ENCODE measurements at places on chromosomes 7 and 10. TPM values are rescaled to one million over a fixed set of nuclear protein-coding genes. Genes with fewer than 3 reads are reported as not detected.
A peak's percentile ranks its signal among the peaks of the same experiment; 100 is the strongest.

The TASOR2 gene
- total RNA-seq = 35.1 TPM

- DNase-seq = peak; percentile 25
Observed at GRCh38 chr10:120508393-120508792, 51.4 kb downstream of the PLPP4 start.

The TDRD1 gene
- 0.40 TPM for total RNA-seq

The RET gene
- 0.28 TPM for total RNA-seq

DNA sequence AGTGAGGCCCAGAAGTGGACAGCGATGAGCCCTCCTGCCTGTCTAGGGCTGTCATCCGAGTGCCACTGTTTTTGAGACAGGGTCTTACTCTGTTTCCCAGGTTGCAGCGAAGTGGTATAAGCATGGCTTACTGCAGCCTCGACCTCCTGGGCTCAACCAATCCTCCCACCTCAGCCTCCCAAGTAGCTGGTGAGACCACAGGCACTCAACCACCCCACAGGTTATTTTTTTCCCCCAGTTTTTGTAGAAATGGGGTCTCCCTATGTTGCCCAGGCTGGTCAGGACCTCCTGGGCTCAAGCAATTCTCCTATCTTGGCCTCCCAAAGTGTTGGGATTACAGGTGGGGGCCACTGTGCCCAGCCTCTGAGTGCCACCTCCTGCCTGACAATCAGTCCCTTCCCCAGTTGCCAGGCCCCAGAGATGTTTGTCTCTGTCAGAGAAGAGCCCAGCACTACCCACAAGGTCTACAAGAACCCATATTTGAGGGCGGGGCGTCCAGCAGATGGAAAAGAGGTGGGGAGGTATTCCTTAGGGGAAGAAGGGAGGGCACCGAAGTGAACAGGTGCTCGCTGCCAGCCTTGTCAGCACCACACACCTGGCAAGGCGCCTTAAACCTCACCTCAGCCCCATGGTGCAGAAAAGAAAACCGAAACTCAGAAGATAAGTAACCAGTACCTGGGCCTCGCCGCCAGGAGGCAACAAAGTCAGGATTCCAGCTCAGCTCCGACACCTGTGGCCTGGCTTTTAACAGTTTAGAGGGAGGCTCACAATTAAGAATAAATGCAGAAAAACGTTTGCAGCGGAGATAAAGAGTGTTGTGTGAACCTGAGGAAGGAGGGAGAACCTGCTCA lies 77.4 kb upstream of the ANLN start:
- DNase-seq = peak; percentile 49

GRCh38 chr7:141340991-141341390 lies 210.2 kb upstream of the AGK start:
- DNase-seq = no peak

- DNase-seq = no peak
Observed at GRCh38 chr10:132816718-132817117, 30.8 kb upstream of the NKX6-2 start.

DNA sequence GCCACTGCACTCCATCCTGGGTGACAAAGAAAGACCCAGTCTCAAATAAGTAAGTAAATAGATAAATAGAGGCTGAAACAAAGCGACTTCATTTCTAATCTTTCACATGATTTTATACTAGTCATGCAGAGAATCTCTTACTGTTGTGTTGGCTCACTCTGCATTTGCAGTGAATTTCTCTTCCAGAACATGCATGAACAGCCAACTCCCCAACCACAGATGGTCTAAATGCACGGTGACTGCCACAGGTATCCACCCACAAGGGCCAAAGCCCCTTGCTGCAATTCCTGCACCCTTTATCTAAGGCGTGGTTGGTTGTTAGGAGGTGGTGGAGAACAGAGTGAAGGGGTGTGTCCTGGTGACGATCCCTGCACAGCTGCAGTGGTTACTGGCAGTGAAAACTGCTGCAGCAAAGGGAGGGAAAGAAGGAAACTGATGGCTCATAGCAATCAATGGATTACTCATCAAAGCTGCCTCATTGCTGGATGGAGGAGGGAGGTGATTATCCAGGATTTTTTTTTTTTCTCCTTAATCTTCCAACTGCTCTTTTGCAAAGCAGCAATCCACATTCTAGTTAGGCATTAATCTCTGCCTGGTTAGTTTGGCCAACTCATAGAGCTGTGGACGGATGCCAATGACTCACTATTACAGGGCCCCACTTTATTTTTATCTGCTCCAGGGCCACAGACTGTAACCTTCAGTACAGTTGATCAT lies 50.6 kb downstream of the PRTFDC1 start:
- no peak for DNase-seq

GRCh38 chr10:111323389-111323966 lies 246.6 kb downstream of the ADRA2A start:
- DNase-seq = no peak

The TEX36 gene
- not detected for total RNA-seq

DNA sequence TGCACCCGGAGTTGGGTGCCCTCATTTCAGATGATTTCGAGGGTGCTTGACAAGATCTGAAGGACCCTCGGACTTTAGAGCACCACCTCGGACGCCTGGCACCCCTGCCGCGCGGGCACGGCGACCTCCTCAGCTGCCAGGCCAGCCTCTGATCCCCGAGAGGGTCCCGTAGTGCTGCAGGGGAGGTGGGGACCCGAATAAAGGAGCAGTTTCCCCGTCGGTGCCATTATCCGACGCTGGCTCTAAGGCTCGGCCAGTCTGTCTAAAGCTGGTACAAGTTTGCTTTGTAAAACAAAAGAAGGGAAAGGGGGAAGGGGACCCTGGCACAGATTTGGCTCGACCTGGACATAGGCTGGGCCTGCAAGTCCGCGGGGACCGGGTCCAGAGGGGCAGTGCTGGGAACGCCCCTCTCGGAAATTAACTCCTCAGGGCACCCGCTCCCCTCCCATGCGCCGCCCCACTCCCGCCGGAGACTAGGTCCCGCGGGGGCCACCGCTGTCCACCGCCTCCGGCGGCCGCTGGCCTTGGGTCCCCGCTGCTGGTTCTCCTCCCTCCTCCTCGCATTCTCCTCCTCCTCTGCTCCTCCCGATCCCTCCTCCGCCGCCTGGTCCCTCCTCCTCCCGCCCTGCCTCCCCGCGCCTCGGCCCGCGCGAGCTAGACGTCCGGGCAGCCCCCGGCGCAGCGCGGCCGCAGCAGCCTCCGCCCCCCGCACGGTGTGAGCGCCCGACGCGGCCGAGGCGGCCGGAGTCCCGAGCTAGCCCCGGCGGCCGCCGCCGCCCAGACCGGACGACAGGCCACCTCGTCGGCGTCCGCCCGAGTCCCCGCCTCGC lies at the start of gene EGFR:
Gene EGFR, plus strand, starts transcription at position 657 of the 830 bp plus-strand sequence. CDS start 261 bp downstream, outside the sequence.
- no peak for DNase-seq

DNA sequence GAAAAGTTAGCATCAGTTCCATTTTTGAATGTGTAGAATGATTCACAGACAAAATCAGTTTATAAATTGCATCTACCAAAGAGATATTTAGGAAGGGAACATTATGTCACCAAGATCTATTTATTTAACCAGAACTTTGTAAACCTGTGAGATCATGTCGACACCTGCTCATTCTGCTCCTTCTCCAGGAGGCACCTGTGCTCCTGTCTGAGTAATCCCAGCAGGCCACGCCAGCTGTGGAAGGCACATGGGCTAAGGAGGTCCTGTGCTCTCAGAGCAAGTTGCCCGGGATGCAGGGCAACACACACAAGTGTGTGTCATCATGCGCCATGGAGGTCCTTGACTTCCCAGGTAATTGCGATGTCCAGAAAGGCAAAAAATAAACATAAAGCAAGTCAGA lies 45.5 kb upstream of the ADARB2 start:
- no peak for DNase-seq

DNA sequence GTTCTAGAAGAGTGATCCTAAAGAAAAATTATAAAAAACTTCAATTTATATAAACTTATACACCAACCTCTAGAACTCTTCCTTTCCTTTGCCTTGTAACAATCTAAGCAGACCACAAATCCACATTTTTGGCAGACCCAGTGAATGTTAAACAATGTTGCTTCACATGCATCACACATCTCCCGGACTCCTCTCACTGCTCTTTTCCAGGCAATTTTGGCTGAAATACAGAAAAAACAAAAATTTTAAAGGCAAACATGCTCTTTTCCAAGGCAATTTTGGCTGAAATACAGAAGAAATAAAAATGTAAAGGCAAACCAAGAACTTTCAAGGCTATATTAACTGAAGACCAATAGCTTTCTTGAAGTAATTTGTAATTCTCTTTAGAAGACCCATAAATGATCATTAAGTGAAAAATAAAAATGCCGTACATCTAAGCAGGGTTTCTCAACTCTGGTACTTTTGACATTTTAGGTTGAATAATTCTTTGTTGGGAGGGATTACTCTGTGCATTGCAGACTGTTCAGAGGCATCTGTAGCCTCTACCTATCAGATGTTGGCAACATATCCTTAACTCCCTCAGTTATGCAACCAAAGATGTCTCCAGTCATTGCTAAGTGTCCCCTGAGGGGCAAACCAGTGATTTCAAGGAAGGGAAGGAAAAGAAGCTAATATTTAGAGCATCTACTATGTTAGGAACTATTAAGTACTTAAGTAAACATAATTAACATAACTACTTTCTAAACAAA lies 64.4 kb downstream of the NRBF2 start:
- no peak for DNase-seq

DNA sequence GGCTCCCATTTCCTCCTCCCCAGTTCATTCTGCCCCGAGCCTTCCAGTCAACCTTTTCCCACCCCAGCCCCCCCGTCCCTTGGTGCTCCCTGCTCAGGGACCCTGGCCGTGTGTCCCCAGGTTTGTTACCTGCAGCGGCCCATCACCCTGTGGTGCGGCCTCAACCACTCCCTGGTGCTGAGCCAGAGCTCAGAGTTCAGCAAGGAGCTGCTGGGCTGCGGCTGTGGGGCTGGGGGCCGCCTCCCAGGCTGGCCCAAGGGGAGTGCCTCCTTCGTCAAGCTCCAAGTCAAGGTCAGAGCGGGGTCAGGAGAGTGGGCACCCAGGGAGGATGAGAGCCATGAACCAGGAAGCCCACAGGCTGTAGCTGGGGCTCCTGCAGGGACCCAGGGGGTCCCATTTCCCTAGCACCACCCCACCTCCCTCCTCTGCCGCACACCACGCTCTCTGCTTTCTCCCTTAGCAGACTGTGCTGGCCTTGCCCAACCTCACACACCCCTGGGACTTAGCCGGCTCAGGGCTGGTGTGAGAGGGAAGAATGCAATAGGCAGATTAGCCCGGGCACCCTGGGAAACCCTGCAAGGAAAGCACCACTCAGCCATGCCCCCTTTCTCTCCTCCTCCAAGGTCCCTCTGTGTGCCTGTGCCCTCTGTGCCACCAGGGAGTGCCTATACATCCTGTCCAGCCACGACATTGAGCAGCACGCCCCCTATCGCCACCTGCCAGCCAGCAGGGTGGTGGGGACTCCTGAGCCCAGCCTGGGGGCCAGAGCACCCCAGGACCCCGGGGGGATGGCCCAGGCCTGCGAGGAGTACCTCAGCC lies 2.0 kb upstream of the PCOLCE start:
- DNase-seq = no peak

The AKR1E2 gene
- 4.0 TPM for total RNA-seq

The LIPN gene
- not detected for total RNA-seq

The ASAH2 gene
- 2.1 TPM for total RNA-seq

GRCh38 chr10:5563321-5563961 lies 38.7 kb downstream of the CALML3 start:
- DNase-seq = no peak

GRCh38 chr10:72834183-72834825 lies 59.2 kb upstream of the OIT3 start:
- peak; percentile 48 for DNase-seq

The MRC1 gene
- not detected for total RNA-seq

GRCh38 chr10:101671453-101671852 lies 23.5 kb downstream of the FBXW4 start:
- DNase-seq = no peak

The EXOSC1 gene
- 49.8 TPM for total RNA-seq

GRCh38 chr10:24408365-24408764 lies 199.4 kb downstream of the KIAA1217 start:
- DNase-seq = no peak

DNA sequence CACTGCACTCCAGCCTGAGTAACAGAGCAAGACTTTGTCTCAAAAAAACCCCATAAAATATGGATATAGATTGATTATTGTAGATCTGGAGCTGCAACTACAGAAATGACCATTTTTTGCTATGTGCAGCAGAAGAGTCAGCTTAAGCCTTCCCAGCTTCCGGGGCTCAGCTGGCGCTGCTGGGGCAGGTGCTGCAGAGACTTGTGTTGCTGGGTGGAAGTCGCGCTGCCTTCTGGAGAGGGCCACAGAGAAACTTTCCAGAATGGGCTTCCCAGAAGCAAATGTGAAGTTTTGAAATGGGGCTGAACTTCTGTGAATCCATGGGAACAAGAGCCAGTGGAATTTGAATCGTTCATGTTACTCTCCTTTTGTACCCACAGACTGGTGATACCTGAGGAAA lies 37.3 kb upstream of the RSBN1L start:
- DNase-seq = no peak

The LRRC4 gene
- total RNA-seq = not detected

GRCh38 chr10:28850784-28851183 lies 173.5 kb downstream of the BAMBI start:
- no peak for DNase-seq

The ZP3 gene
- total RNA-seq = 6.7 TPM

The CUL1 gene
- total RNA-seq = 48.7 TPM

- no peak for DNase-seq
Observed at GRCh38 chr10:63281967-63282366, 148.8 kb downstream of the NRBF2 start.

The LIPK gene
- total RNA-seq = not detected

GRCh38 chr7:128092221-128092620 lies 61.0 kb upstream of the LRRC4 start:
- DNase-seq = no peak

- no peak for DNase-seq
Observed at GRCh38 chr10:10892290-10892875, 125.3 kb upstream of the CELF2 start.

DNA sequence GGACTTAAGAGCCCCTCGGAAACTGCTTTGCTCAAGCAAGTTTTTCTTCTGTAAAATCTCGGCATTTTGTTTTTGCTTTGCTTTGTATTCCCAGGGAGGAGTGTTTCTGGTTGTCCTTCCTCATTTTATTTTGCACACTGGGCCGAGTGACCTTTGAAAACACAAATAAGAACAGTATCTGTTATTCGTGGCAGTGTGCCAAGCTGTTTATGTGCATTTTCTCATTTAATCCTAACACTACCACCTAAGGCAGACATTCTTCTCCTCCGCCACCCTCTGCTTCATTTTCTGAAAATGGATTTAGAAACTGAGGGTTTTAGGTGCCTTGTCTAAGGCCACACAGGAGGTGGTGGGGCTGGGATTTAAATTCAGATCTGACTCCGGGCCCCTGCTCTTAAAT lies 218.5 kb downstream of the TCF7L2 start:
- DNase-seq = no peak

The CALCR gene
- not detected for total RNA-seq

- DNase-seq = no peak
Observed at GRCh38 chr10:42732266-42732665, 50.3 kb upstream of the BMS1 start.

The HKDC1 gene
- 4.2 TPM for total RNA-seq

- DNase-seq = no peak
Observed at GRCh38 chr7:92714767-92715166, 121.6 kb downstream of the CDK6 start.

Measured in activated CD4-positive, alpha-beta memory T cell treated with anti-CD3 and anti-CD28 coated beads, Interleukin-2, amount 10 ng/mL, durations not matched to agents 7 days and 5 days (primary cell).